ENCODE measurements at places on chromosomes 3 and 15. TPM values are rescaled to one million over a fixed set of nuclear protein-coding genes. Genes with fewer than 3 reads are reported as not detected.

- no peak overlapping the region for H3K4me3 ChIP-seq
- H3K36me3 ChIP-seq = peaks cover 12% of the 10 kb centered on the region
- peaks cover 23% of the 10 kb centered on the region for H3K27me3 ChIP-seq
- no peak for DNase-seq
Measured at GRCh38 chr15:41656188-41656587, 4.0 kb upstream of the MGA start.

DNA sequence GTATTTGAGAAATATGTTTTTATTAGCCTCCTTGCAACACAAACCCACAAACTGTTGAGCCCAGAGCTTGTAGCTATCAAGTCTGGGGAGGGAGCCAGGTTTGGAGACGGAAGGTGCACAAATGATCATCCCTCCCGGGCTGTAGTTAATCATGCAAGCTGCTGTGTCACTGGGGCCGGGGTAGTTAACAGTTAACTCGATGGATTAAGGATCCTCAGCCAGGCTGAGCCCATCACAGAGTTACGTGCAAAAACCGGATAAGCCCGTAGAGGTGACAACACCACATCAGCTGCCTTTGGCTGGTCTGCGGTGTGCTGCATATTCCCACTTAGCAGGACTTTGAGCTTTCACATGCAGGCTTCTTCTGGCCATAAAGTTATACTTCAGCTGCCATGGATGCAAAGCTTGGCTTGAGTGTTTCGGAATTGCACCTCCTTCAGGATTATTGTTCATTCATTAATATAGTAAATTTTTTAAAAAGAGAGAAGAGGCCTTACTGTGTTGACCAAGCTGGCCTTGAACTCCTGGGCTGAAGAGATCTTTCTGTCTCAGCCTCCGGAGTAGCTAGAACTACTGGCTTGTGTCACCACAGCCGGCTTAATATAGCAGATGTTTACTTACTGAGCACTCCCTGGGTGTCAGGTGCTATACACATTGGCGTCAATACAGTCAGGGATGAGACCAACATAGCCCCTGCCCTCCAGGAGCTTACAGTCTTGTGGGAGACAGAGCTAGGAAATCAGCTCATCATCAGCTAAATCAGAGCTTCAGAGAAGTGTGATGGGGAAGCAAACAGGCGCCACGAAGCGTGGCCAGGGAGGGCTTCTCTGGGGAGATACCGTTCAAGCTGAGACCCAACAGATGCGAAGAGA, 226.8 kb upstream of the BHLHE40 start:
- H3K27me3 ChIP-seq = no peaks in the 10 kb centered on the region
- peaks cover 58% of the 10 kb centered on the region for H3K36me3 ChIP-seq
- DNase-seq = no peak
- H3K4me3 ChIP-seq = no peak overlapping the region
- H3K27ac ChIP-seq = peak overlapping the region; percentile 14

GRCh38 chr3:47337656-47338055, 43.2 kb upstream of the PTPN23 start:
- no peaks in the 10 kb centered on the region for H3K4me1 ChIP-seq
- no peak overlapping the region for H3K27ac ChIP-seq
- DNase-seq = no peak
- no peaks in the 10 kb centered on the region for H3K27me3 ChIP-seq

ANKRD63 gene
- total RNA-seq = not detected

TMEM108 gene
- not detected for total RNA-seq

CYP1A2 gene
- not detected for total RNA-seq
